ENCODE measurements at places on chromosomes 3 and 15.

DNA sequence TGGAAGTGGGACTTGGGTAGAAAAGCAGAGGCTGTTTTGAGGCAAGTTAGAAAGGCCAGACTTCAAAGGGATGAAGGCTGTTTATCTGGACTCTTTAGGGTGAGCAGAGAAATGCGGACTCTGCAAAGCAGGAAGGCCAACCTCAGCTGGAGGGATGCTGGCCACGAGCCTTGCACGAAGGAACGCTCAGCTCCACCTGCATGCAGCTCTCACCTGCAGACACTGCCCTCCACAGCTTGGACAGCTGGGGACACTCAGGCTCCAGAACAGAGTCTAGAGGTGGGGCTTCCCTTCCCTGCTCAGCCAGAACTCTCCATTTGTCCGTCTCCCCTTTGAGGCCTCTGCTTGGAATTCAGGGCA is 229.7 kb downstream of the ADAMTS17 start:
- DNase-seq, result no peak

DNA sequence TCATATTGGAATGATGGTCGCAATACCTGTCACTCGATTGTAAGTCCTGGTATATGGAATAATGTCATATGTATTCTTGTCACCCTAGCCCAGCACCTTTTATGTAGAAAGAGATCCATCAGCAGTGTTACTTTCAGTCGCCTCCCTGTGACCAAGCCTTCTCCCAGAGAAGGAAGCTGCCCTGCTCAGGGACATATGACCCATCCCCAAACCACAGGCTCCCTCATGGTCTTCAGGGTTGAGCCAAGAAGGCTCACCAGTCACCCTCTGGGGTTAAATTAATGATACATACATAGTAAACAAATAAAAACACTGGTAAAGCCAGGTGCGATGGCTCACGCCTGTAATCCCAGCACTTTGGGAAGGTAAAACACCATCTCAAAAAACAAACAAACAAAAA is 4.6 kb upstream of the MFGE8 start:
- DNase-seq, result no peak

DNA sequence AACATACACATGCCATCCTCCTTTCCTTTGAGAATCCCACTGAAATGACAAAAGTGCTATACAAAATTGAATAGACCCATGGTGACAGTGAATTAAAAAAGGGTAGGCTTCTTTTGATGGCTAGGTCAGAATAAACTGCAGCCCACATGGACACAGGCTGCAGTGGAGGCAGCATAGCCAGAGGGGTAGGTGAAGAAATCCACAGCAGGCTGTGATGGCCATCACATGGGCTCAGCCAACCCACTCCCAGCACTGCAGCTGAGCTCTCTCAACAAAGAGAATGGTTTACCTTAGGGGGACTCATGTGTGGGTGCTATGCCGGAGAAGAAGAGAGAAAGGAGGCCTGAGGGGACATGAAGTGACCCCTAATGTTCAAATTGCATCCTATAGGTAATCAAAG is 331.1 kb downstream of the CHST2 start:
- DNase-seq, result no peak

DNA sequence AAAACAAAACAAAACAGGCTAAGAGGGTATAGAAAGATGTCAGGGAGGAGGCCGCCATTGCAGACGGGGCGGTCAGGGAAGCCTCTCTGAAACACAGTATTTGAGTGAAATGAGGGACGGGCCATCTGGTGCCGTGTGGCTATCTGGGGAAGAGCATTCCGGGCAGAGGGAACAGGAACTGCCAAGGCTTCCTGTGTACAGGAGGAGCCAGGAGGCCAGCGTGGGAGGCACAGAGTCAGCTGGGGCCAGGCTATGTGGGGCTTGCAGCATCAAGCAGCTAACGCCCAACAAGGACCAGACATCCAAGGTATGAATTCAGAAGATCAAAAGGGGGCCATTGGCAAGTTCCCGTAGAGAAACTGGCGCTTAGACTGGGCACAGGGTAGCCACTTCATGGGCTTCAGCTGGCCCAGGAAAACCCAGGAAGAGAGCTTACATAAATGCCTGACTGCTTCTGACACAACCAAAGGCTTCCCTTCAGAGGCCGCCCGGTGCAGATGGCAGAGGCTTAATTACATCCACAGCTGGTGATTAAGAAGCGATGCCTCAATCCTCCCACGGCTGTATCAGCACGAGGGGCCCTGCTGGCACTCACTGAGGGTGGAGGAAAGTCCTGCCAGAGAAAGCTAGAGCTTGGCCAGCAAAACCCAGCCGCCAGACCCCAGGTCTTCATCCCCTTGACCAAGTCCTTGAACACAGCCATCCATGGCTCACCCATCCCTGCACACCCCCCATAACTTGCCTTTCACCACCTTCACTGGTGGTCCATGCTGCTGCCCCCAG is 144.9 kb downstream of the MEGF11 start:
- no peak for DNase-seq

DNA sequence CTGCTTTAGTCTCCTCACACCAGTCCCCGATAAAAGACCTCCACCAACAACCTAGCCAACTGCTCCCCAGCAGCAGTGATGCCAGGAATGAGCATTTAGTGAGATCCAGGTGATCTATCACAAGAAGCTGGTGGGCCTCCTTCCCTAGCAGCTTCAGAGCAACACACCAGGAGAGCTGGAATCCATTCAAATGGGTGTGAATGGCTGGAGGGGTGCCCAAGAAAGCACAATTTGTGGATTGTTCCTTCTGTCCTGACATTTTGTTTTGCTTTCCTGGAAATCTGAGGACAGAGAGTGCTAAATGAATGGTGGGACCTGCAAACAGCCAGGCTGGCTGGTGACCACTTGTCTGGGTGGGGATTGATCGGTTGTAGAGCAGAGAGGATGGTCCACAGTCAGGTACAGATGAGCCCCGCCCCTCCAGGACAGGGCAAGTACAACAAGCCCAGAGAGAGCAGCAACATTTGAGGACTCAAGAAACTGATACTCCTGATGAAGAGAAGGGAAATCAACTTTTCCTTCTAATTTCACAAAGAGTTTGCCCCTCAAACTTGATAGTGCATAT is 316.8 kb downstream of the VPS13C start:
- DNase-seq, result no peak

DNA sequence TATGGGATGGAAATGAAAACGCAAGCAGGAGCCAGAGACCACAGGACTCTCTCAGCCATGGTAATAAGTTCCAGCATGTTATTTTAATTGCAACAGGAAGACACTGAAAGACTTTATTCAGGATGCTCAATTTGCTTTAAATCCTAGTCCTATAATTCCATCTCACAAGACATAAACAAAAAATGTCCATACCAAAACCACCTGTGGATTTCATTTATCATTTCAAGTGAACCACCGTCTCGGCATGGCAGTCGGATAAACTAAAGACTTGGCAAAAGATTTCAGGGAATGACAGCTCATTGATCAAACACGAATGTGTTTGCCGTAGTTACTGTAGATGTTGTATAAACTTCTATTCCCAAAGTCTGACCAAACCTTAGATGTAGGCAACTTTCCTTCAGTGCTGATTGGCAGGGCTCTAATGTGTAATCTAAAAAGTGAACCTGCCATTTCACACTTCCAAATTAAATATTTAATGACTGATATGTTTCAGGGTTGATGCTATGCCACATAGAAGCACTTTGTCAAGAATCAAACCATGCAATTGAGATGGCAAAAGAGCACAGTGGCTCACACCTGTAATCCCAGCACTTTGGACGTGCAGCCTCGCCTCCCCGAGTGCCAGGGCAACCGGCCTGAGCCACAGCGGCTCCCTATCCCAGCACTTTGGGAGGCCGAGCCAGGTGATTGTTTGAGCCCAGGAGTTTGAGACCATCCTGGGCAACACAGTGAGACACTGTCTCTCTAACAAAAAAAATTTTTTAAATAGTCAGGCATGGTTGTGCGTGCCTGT is 331.7 kb downstream of the MAGI1 start:
- no peak for DNase-seq

GRCh38 chr3:190183121-190183520 is 62.4 kb upstream of the P3H2 start:
- DNase-seq, result no peak

DNA sequence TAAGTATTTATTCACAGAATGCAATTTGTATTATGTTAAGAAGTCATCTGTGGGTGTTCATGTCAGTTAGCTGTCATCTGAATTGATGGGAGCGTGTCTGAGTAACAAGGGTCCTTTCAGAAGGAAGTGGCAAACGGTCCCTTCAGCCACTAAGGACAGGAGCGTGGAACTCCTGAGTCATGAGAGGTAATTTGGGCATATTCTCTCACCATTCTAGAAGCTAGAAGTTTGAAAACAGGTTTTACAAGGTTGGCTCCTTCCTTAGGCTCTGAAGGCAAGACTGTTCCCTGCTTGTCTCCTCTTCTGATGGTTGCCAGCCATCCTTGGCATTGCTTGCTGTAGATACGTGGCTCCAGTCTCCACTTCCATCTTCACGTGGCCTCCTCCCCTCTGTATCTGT is 19.7 kb downstream of the ABHD2 start:
- no peak for DNase-seq

GRCh38 chr15:68366314-68366713 is 65.6 kb downstream of the ITGA11 start:
- DNase-seq, result no peak

GRCh38 chr15:101618851-101619614 is 33.1 kb downstream of the TM2D3 start:
- DNase-seq, result no peak

GRCh38 chr15:48560321-48561051 is 85.0 kb downstream of the FBN1 start:
- no peak for DNase-seq

GRCh38 chr3:194009019-194009418 is 126.9 kb upstream of the HES1 start:
- DNase-seq, result no peak

- DNase-seq, result no peak
These were observed 1.5 kb upstream of the FBXL22 start for GRCh38 chr15:63595688-63596087.

DNA sequence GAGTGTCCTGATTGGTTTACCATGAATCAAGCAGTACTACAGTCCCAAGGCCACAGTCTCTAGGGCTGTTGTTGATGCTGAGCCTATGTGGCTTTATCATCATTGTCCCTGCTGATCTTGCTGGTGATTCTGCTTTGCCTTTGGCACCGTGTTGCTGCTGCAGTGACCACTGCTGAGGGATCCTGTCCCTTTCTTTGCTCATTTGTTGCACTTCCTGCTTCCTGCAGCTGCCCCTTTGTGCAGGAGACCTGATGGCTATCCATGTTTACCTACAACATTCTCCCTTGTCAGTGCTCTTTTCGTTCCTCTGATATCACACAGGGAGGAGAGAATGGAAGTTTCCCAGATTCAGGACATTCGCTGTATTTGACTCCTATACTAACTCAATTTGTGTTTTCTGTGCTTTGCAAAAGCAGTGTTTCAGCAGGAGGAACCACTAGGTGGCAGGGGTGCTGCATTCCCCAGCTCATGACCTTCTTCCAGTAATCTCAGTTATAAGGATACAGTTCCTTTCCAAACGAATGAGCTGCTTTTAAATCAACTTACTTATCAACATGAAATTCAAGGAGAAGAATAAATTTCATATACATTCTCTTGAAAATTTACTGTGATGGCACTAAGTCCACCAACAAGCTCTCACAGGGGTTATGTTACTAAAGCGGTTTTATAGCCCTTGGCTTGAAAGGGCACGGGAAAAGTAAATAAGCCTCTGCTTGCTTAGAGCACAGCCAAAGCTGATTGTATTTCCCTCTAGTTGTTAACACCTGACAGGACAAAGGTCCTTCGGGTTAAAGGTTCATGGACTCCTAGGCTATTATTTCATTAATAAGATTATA is 9.7 kb upstream of the THUMPD3 start:
- peak; percentile 57 for DNase-seq

DNA sequence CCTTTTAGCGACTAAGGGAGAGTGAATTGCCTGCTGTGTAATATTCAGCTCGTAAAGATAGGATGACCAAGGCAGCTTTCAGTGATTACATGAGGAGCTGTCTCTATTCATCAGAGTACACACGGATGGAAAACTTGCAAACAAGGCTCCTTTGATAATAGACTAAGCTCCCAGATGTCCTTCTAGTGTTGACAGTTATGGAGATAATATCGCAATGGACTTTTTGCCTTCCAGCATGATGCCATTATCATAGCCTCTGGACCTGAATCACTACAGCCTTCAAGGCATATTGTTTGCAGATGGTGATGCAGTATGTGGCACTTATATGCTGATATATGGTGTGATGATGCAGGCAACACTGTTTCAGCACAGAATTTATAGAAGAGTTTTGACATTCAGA is 93.9 kb downstream of the ECT2 start:
- no peak for DNase-seq

GRCh38 chr15:27665002-27665401 is 434.1 kb downstream of the OCA2 start:
- no peak for DNase-seq

DNA sequence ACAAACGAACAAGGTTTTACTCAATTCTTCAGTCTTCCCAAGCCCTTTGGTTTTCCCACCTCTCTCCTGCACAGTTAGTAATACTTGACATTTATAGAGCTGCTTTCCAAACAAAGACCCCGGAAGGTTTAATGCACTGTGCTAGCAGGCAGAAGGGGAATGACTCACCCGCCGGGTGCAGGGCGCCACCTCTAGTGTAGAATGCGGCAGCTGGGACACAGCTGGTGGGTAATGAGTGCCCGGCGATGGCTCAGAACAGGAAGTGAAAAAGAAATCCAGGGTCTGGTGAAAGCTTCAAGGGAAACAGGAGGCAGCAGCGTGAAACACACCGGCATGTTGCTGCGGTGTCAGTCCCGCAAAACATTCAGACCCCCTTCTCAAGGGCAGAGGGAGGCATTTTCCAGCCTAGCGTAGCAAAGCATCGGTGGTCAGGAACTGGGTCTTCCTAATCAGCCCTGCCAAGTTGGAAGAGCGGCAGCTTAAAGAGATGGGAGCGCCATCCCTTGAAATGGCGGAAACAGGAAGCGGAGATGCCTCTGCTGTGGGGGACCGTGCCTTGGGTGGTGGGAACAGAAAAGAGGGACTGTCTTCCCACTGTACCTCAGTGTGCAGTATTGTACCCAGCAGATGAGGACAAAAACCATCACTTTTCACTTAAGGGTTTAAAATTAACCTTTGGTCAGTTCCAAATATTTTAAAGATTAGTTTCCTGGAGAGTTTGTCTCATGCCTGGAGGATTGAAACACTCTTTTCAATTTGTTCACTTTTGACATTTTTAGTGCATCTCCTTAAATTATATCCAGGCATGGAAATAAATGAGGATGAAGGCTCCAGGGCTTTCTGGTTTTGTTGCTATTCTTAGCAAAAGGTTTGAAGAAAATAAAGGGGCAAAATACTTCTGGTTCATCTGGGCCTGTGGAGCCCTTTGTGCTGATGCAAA is 160.7 kb upstream of the MCTP2 start:
- no peak for DNase-seq

- DNase-seq, result no peak
These were observed 451.0 kb downstream of the EDEM1 start for GRCh38 chr3:5638550-5638949.

GRCh38 chr15:31387092-31387478 is 60.5 kb downstream of the KLF13 start:
- DNase-seq, result no peak
